ENCODE measurements at places on chromosomes 5 and 9.

DNA sequence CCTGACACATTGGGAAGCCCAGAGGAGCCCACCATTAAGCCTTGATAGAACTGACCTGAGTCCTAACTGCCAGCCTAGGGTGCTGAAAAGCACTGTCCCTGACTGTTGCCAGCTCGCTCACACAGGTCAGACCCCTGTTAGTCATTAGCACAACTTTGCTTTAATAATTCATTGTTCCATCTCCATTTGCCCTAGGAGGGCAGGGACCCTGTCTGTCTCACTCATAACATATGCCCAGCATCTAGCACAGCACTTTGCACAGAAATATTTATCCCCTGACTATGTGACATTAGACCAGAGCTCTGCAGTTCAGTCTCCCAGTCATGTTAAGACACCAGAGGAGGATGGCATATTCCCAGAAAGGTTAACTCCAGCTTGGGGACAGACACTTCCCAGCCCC lies 61.8 kb upstream of the STXBP1 start:
- no peak for DNase-seq

GRCh38 chr9:124531115-124531514 lies 23.9 kb upstream of the NR5A1 start:
- no peak for DNase-seq

DNA sequence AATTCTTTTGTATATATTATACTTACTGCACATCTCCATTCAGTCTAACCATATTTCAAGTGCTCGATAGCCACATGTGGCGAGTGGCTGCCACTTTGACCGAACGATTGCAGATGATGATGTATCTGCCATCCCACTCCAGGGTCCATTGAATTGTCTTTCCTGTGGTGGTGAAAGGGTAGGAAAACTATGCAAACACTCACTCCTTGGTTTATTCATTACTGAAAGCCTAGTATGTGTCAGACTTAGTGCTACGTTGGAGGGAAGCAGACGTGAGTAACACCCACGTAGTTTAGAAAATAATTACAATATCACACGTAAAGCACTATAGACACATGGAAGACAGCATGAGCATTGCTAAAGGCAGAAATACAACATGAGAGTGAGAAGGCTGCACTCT lies 353.7 kb downstream of the CSNK1G3 start:
- DNase-seq, result no peak

DNA sequence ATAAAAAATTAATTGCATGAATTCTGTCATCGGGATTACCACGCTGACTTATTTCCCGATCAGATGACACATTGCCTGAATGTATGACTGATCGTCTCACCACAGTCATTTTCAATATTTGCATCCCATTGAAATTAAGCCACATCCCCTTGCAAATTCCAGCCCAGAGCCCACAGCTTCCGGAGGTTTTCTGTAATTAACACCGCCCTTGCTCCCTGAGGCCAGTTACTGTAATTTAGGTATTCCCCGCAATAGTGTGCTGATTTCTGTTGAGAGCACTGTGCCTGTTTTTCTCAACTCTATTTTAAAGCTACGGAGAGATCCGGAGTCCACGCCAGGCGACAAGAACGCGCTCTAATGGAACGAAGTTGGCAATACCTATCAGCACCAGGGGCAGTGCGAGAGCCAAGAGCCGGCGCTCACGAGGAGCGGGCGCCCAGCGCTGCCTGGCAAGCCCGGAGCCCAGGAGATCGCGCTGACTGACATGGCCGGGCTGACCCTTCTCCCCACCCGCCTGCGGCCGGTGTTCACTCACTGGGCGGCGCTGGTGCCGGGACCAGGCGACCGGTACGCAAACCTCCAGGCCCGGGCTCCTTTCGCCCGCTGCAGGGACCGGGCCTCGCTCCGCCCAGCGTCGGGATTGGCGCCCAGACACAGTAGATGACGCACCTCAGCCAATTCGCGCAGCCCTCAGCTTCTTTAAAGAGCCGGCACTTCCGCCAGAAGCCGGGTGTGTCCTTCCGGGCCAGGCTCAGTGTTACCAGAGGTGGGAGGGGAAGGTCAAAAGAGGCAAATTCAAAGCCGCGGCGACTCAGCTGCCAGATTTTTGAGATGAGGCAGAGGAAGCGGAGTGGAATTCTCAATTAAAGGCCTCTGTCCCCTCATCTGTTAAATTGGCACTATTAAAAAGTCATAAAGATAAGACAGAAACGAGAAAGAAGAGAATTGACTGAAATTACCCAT lies at the start of gene PLGRKT:
Gene PLGRKT, minus strand, starts transcription at position 672 of the 963 bp plus-strand sequence. CDS start 5,948 bp downstream, outside the sequence.
- peak; percentile 82 for DNase-seq

- DNase-seq, result no peak
These were observed 48.4 kb downstream of the NDUFAF2 start for GRCh38 chr5:60993425-60993824.

GRCh38 chr9:98255061-98255577 lies 330 bp downstream of the TBC1D2 start:
- DNase-seq, result no peak

DNA sequence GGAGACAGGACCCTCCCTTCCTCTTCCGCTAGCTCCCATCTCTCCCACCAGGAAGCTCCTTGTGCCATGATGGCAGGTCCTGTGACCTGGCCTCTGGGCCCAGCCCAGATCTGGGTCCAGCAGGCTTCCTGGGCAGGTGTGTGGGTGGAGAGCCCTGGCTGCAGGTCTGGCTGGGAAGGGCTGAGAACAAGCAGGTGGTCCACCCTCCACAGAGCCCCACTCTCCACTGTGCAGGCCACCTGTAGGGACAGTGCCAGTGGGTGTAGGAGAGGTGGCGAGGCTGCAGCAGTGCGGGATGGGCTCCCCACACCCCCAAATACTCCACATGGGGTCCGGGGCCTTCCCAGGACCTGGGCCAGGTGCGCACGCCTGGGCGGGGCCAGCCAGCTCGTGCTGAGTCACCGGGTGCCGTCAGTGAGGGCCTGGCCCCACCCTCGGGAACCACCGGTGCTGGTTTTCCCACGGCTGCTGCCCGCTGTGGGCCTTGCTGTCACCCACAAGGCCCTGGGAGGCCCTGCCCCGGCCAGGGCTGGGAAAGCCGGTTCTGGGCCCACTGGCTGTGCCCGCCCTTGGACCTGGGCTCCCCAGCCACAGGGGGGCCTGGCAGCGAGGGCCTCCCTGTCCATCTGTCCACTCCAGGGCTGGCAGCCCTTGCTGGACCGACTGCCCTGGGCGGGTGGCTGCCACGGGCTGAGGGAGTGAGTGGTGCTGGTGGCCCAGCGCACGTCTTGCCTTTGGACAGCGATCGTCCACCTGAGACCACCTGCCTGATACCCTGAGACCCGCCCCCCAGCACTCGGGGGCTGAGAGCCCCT lies 9.3 kb upstream of the NRARP start:
- no peak for DNase-seq

GRCh38 chr5:159695741-159696294 lies 220.5 kb upstream of the ADRA1B start:
- DNase-seq, result no peak

DNA sequence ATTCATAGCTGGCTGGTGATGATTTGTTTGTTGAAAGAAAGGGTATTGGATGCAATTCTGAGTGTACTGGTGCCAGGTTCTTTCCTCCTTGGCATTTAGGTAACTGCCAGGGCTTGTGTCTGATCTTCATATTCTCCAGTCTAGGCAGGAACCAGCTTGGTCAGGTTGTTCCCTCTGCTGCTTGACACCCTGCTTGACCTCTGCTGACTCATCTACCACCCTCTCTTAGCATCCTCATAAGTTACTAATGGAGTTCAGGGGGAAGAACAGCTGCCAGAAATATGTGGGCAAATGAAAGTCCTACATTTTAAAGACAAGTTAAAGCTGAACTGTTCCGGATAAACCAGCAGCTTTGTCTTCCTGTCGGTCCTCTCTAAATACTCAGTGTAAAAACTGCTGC lies 116.1 kb upstream of the TNC start:
- no peak for DNase-seq

GRCh38 chr5:139395844-139396640 lies 1.1 kb upstream of the PROB1 start:
- no peak for DNase-seq

GRCh38 chr5:6188976-6189375 lies 189.4 kb downstream of the MED10 start:
- no peak for DNase-seq

GRCh38 chr5:2199697-2200096 lies 317.0 kb upstream of the IRX4 start:
- DNase-seq, result no peak

DNA sequence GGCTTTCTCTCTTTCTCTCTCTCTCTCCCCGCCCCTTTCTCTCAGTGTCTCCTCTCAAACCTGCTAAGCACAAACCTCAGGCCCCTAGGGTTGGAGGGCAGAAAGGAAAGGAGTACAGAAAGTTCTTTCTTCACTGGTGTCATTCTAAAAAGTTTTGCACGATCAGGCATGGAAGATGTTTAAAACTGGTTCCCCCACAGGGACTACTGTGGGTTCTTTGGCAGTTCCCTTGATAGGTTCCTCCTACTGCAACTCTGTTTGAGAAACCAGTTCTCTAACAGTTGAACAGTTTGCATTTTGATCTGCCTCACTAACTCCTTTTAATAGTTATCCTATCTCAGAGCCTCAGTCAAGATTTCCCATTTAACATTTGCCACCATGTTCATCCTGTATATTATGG lies 82.9 kb downstream of the CDO1 start:
- no peak for DNase-seq

- no peak for DNase-seq
These were observed 33.1 kb downstream of the MFAP3 start for GRCh38 chr5:154071799-154072413.

GRCh38 chr5:32639943-32640342 lies 54.6 kb downstream of the SUB1 start:
- DNase-seq, result no peak

GRCh38 chr5:103035701-103036100 lies 84.2 kb downstream of the GIN1 start:
- DNase-seq, result no peak

GRCh38 chr5:168086104-168086610 lies 205.3 kb upstream of the WWC1 start:
- no peak for DNase-seq

DNA sequence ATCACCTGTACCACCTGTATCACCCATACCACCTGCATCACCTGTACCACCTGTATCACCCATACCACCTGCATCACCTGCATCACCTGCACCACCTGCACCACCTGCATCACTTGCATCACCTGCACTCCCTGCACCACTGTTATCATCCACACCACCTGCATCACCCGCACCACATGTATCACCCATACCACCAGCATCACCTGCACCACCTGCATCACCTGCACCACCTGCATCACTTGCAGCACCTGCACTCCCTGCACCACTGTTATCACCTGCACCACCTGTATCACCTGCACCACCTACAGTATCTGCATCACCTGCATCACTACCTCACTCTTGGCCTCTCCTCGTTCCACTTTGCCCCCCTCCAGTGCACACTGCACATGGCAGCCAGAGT lies 63.2 kb upstream of the CKMT2 start:
- DNase-seq, result no peak

DNA sequence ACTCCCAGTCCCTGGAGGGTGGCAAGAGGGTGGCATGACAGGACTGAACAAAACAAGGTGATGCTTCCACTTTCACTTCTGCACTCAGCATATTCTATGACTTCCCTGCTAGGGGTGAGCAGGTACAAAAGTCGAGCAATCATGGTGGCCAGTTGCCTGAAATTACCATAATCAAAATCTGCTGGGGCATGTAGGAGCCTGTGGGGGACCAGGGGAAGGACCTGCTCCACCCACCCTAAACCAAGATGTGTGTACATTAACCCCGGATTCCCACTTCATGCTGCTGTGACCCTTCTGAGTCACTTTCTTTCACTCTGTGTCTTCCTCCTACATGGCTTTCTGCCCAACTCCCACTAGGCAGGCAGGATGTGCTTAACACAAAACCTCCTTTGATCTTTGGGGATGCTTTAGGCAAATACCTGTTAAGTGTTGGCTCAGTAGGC lies 73.3 kb upstream of the PHF24 start:
- no peak for DNase-seq

DNA sequence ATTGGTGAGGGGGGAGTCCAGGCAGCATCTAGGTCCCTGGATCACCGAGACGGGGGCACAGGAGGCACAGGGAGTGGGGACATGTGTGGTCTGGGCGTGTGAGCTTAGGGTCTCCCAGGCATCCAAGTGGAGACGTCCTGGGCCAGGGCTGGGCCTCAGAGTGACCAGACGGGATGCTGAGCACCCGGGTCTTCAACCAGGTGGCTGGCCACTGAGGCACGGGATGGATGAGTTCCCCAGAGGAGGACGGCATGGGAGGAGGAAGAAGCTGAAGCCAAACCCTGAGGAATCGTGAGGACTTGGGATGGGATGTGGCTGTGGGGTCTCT lies 88.0 kb downstream of the LMX1B start:
- no peak for DNase-seq

DNA sequence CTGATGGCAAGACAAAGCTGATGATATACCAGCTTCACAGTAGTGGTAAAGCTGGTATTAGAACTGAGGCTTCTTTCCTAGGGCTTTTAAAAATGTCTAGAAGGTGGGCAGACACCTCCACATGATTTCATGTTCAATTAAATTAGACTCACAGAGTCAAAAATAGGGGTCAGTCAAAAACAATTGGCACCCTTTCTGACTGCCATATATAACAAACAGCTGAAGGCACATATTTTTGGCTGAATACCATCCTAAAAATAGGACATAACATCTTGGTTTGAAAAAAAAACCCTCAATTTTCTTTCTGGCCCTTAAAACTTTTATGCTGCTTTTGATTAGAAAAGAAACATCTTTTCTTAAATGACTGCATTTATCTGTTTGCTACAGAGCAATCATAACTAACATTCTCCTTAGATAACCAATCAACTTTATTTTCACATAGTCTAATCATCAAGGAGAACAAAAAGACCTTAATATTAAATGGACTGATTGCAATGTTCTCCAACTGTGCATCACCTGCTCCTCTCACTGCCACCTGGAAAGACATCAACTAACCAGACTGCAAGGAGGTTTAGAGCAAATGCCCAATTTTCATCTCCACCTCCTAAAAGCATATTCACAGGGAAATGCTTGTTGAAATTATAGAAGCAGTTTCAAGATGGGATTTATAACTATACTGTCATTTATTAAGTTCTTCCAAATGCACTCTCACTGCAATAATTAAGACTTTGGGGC lies 3.2 kb downstream of the SGTB start:
- no peak for DNase-seq

GRCh38 chr5:158739951-158740757 lies 359.6 kb downstream of the EBF1 start:
- DNase-seq, result no peak

GRCh38 chr9:135516132-135516860 lies 4.9 kb upstream of the LCN1 start:
- no peak for DNase-seq

DNA sequence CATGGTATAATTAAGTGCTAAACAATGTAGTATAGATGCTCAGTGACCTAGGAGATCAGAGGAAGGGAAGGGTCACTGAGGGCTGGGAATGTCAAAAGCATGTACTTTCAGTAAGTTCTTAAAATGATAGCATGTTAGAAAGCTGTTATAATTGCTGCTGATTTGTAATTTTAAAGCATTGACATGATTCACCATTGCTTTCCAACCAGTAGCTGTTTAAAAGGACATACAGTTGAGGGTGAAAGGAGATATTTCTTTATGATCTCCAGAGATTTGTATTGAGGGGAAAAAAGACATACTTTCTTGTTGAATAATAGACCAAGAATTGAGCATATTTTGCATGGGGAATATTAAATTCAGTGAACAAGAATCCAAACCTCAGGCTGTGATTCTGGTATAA lies 1.2 kb upstream of the SLC1A3 start:
- no peak for DNase-seq

Data from stimulated activated CD8-positive, alpha-beta memory T cell treated with anti-CD3 and anti-CD28 coated beads, Interleukin-2, amount 100 ng/mL, for 1 hour (primary cell).